ENCODE measurements at places on chromosomes 2 and 18.
A peak's percentile ranks its signal among the peaks of the same experiment; 100 is the strongest.

DNA sequence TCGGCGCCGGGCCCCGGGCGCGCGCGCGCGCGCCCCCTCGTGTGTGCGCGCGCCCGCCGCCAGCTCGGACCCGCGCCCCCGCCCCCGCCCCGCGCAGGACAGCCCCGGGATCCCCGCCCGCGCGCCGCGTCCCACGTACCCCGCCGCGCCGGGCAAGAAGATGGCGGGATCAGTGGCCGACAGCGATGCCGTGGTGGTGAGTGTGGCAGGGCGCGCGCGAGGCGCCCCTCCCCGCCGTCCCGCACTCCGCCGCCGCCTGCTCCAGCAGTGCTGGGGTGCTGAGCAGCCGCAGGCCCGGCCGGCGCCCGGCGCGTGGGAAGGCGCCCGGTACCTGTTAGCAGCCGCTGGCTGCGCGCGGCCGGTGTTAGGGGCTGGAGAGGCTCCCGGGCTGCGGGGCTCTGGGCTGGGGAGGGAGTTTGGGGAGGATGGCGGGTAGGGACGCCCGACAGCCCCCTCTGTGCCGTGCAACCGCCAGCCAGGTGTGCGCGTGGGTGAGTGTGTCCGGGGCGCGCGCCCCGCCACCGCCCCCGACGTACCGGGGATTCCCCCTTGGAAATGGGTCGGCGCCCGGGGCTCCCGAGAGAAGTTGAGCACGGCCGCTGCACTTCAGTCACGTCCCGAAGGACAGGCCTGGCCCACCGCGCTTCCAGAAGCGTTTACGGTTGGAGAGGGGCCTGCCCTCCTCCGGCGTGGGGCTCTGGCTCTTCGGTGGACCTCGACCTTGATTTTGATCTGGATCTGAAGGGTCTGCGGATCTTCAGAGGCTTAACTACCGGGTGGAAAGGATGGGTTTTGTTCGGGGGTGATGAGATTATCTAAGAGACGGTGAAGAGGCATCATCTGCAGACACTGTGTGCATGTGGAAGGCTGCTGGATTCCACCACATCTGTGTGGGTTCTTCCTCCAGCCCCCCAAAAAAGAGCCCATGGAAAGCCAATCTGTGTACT lies 697 bp downstream of the LGALSL start:
- peak; percentile 48 for DNase-seq

GRCh38 chr2:132522901-132523300 lies 106.3 kb downstream of the GPR39 start:
- DNase-seq: no peak

DNA sequence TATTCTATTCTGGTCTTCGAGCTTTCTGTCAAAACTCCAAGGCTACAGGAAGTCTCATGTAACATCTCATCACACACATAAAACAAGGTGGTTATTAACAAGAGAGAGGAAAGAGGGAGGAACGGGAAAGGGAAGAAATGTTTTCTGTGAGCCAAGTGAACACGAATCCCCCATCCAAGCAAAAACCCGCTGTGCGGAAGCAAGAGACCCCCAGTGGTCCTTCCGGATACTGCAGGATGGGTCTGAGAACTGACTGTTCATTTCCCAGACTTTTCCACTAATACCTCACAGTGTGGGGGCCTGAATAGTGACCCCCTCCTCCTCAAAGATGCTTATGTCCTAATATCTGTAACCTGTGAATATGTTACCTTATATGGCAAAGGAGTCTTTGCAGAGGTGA lies 19.0 kb upstream of the DIPK1C start:
- DNase-seq: peak; percentile 50

GRCh38 chr2:180644709-180645108 lies 335.7 kb upstream of the UBE2E3 start:
- DNase-seq: no peak

- DNase-seq: no peak
Measured at GRCh38 chr2:18799397-18799796, 210.0 kb upstream of the NT5C1B start.

DNA sequence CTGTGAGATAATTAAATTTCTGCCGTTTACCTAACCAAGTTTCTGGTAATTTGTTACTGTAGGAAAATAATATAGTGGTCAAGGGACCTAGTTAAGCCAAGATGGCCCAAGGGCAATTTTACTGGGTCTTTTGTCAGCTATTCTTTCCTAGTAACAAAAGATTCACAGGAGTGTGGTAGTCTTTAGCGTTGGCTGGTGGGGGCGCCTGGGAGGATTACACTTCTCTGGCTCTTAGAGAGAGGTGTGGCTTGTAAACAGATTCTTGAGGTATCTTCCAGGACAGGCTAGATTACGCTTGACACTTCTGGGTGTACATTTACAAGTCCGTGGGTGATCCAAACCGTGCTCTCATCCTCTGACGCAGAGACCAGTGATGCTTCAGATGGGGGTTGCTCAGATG lies 3.3 kb upstream of the ACOXL start:
- DNase-seq: no peak

DNA sequence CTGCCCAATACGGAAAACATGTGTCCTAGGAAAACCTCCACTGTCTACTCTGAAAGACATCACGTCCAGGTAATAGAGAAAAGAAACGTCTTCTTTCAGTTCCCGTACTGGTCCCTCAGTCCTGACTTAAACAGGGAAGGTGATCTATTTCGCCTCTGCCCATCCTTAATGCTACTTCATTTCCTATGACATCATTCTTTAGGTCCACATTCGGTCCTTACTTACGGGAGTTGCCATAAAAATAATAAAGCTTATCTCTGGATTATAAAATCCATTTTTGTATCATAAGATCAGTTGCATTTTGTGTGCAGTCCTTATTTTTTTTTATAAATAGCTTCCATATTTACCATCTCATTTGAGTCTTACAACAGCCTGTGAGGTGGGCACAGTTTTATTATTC lies 3.7 kb downstream of the TGFA start:
- DNase-seq: no peak

- DNase-seq: no peak
Measured at GRCh38 chr2:98586551-98587140, 21.7 kb downstream of the COA5 start.

GRCh38 chr2:173164396-173164795 lies 88.8 kb downstream of the MAP3K20 start:
- DNase-seq: no peak

DNA sequence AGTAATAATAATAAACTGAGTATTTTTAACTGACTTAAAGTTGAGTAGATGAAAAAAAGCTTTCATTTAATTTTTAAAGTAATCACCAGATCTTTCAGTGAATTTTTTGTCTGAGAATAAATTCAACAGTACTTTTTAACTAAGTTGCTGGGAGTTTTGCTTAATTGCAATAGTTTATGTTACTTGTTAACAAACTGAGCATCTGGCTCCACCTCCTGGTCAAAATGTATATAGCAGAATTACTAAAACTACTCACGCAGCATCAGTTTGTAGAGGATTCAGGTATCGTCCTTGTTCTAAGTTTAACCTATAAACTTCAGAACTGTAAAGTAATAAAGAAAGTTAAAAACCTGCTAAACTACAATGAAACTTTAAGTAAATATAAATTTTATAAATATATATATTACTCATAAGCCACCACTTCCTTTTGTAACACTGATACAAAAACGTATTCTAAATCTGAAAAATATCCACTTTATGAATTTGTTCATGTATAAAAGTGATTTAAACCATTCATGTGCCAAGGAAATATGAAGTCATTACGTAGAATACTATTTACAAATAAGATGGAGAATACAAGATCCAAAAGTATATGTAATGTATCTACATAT lies 21.3 kb downstream of the NOL10 start:
- DNase-seq: no peak

- peak; percentile 35 for DNase-seq
Measured at GRCh38 chr2:163610817-163611556, 124.8 kb downstream of the FIGN start.

DNA sequence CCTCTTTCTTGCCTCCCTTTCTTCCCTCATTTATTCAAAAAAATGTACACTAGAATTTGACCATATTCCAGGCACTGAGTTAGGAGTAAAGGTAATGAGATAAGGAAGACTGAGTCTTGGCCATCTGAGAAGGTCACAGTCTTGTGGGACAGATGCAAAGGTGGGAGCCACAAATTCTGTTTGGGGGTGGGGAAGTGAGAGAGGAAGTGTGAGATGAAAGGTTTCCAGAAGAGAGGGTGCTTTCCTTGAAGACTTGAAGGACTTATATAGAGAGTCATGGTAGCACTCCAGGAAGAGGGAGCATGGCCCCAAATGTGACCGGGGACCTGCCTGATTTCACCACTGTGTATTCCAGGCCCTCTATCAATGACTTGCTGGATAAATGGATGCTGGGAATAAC lies 320.6 kb downstream of the LPIN1 start:
- no peak for DNase-seq

- no peak for DNase-seq
Measured at GRCh38 chr2:48587560-48587959, 30.1 kb upstream of the GTF2A1L start.

GRCh38 chr18:45291621-45292615 lies 323.4 kb upstream of the SLC14A2 start:
- no peak for DNase-seq

DNA sequence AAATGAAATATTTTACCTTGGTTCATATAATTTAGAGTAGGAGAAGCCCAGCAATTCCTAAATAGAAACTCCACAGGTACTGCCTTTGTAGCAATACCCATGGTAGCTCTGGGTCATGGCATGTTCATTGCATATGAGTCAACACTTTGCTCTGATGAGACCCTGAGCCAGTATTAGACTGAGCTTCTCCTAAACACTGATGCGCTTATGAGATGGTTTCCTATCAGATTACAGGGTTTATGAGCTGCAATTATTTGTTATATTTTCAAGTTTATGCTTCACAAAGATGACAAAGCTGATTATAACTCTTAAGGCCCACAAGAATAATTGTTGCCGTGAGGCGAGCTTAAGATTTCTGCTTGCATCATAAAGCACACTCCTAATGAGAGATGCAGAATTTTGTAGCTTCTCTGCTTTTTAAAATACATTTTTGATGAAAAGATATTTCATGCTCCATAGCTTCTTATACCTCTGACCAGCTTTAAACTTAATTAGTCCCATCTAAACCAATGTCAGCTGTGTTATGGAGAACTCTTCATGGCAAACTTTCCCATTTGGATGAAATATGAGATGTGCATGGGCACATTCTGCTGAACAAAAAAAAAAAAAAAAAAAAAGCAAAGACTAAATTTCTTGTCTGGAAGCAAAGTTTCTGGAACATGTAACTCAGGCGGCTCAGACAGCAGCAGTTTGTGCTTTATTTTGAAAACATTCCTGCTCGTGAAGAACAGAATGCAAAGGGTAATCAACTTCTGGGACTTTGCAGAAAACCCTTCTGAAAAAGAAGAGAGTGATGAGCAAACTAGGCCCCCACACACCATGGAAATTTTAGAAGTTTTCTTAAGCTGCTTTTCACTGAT lies 162.6 kb downstream of the KCNE4 start:
- DNase-seq: no peak

DNA sequence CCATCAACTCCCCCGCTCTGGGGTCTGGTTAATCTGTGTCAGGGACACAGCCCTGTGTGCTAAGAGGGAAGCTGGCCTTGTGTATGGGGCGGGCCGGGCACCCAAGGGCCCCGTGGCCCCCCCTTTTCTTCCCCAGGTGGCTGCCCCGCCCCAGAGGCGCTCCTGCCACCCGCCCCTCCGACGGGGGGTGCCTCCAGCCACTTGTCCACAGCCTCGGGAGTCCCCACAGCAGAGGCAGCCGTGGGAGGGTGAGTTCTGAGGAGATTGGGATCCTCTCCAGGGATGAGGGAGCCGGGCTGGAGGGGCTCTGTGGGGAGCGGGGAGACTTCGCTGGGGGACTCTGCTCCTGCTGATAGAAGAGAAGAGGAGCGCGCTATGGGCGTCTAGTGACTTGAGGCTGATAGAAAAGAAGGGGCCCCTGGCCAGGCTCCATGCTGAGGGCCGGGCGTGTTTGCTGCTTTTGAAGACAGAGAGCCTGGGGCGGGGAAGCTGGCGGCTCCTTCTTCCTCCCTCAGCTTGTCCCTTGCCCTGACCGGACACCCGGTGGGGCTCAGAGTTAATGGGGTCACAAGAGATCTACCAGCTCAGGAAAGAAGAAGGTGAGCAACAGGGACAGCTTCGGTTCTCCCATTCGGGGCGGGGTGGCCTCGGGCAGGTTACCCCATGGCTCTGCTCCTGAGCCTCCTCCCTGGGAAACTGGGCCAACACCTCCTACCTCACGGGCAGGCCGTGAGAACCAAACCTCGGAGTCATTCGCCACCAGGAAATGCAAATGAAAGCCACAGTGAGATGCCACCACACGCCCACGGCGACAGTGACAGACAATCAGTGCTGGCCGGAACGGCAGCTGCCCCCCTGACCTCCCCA lies 89.4 kb upstream of the TAF1B start:
- no peak for DNase-seq

DNA sequence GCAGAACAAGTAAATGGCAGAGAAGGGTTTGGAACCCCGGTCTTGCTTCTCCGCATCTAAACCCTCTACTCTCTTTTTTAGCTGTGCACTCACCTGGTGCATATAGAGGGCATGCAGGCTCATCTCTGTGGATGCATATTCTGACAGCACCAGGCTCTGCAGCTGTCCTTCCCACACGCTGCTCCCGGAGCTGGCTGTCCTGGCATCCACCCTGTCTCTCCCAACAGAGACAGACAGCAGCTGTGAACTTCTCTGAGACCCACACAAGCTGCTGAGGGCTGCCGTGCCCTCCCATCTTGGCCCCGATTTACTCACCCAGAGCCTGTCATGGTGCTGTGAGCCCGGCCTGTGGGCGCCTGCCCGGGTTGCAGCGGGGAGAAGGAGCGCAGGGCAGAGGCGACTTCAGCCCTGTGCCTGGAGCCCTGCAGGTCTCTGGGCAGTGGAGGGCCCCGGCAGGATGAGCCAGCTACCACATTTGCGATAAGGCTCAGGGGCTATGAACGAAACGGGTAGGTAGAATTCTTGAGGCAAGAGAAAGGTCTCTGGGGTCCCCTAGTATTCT lies 3.3 kb upstream of the ABCB6 start:
- DNase-seq: no peak

DNA sequence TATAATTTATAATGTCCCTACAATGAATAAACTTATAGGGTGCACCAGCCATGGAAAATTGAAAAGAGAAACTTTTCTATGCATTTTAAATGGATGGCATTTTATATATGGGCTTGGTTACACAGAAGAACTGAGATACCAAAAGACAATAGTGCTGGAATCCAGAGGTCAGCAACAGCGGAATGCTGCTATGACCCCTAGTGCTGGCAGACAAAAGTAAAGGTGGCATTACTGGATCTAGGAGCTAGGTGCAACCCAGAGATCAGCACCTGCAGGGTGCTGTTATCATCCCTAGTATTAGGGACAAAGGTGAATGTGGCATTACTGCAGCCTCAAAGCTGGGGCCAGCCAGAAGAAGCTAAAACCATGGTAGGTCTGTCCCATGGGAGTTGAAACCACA lies 392.7 kb upstream of the ST6GAL2 start:
- DNase-seq: no peak

All from HuH-7.5 (cell line).